ENCODE measurements at places on chromosomes 5 and 9. TPM values are rescaled to one million over a fixed set of nuclear protein-coding genes. Genes with fewer than 3 reads are reported as not detected.
A peak's percentile ranks its signal among the peaks of the same experiment; 100 is the strongest.

RLN1 gene
- total RNA-seq, result not detected

SLC36A1 gene
- 14.0 TPM for total RNA-seq

LCN6 gene
- total RNA-seq, result 16.2 TPM

HTR1A gene
- not detected for total RNA-seq

IL5 gene
- total RNA-seq, result not detected

F2RL1 gene
- total RNA-seq, result not detected

SNCB gene
- total RNA-seq, result not detected

MARCHF11 gene
- not detected for total RNA-seq

SPINK13 gene
- not detected for total RNA-seq

DNA sequence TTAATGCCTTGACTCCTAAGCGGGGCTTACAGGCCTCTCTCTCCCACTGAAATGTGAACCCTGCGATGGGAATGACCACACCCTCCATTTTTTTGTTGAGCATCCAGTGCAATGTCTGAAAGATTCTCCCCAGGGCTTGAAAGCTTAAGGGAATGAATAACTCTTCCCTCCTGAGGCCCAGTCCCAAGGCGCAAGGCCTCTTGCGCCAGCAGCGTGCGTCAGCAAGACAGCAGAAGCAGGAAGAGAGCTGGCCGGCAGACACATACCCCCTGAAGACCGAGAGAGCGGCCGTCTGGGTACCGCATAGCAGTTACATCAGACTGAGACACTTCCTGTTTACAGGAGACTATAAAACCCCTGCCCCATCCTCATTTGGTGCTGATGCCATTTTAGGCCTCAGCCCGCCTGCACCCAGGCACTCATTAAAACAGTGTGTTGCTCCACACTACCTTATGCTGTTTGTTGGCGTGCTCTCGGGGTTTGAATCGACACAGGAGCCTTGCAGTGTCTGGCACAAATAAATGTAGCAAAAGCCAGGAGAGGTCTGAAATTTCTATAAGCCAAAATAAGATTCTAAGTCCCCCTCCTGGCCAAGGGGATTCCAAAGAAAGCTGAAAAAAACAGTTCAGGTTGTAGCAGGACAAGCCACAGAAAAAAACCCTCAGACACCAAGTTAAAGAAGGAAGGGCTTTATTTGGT, 62.3 kb downstream of the GDNF start:
- ATAC-seq, result no peak

- no peak for ATAC-seq
Measured at GRCh38 chr5:96718635-96719077, 56.5 kb downstream of the CAST start.

DNA sequence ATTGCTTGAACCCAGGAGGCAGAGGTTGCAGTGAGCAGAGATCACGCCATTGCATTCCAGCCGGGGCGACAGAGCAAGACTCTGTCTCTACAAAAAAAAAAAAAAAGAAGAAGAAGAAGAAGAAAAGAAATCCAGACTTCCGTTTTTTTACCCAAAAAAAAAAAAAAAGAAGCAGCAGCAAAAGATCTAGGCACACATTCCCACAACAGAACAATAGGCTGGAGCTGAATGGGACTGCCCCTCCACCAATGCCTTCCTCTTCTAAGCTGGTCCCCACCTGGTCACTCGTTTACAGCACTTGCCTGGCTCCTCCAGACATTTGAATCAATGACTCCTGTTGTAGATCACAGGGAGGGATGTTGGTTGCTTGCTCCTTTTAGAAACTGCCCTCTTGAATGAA, 1.6 kb upstream of the LMAN2 start:
- no peak for ATAC-seq

DNA sequence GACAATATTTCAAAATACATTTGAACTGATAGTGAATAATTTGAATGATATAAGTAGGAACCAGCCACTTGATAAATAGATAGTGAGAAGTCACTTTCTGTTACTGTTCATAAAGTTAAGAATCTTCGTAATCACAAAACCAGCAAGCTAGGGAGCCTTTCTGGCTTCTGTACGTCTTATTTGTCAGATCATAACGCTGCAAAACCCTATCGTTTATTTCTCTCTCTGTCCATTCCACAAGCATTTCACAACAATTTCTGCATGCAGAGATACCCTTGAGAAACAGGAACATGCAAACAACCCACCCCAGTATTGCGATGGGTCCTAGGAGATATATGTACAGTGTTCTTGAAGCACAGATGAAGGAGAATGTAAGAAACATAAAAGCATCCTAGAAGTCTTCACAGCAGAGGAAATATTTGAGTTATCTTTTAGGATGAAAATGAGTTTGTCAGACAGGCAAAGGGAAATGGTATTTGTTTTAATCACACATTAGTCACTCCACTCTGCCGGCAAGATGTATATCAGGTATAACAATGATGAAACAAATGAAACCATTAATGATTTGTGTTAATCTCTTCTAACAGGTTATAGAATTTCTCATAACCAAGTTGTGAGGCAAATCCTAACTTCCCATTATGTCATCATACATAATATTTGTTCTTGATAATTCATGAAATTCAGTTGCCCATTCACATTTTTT, 668.7 kb upstream of the FTMT start:
- ATAC-seq, result no peak

DNA sequence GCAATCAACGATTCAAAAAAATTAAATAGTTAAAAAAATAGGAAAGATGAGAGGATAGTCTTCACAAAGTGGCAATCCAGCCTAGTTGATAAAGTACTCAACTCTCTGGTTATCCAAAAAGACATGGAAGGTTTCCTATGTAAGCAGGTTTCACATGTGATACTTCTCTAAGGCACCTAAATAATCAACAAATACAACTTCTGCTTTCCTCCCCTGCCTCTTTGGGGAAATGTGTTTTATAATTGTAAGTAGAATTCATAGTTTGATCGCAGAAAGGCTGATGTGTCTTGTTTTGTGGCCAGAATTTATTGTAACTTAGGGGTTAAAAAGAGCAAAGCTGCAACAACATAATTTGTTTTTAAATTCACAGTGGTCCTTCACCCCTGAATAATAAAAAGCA, 855.5 kb upstream of the DMAC1 start:
- no peak for ATAC-seq

DNA sequence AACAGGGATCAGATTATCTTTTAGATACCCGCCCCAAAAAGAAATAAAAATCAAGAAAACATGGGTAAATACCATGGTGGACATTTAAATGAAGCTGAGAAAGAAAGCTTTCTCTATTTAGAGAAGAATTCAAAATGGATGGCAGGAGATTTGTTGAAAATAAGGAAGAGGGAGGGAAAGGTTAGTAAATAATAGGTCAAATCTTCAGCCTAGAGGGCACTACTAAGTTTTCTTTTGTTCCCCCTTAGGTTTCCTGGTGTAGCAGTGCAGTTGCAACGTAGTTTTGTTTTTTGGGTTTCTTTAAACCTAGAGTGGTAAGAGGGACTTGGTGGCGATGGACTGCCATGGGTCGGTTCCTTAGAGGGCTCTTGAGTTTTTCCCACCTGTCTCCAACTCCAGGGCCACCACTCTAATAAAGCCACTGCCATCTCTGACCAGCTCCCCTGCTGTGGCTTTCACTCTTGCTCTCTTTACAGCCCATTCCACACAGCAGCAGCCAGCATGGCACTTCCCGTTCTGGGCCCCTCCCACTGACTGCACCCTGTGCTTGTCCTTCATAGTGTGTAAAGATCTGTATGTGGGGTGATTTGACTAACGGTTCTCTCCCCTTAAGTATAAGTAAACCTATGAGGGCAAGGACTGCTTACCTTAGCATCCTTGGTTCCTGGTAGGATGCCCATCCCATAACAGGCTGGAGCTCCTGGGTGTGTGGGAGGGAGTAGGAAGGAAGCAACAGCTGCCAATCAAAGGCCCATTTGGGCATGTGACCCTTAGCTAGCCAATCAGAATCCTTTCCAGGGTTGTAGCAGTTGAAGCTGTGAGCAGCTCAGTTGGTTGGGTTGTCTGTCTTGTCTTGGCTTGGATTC, 118.3 kb downstream of the SLC1A3 start:
- ATAC-seq, result peak; percentile 56

DNA sequence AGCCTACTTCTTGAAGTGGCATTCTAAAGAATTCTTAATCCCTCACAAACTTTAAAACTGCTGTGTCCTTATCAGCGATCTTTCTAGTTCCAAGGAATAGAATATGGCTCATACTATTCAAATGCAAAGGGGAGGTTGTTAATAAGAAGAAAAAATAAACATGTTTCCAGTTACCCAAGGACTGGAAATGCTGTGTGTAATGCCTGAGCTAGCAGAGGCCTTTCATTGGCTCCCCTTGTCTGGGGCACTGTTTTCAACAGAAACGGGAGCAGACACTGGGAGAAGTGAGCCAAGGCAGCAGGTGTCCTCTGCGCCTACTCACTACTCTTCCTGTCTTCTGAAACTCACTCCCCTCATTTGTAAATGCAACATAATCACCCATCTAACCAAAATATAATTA, 253.0 kb downstream of the MARCHF11 start:
- ATAC-seq, result no peak

DNA sequence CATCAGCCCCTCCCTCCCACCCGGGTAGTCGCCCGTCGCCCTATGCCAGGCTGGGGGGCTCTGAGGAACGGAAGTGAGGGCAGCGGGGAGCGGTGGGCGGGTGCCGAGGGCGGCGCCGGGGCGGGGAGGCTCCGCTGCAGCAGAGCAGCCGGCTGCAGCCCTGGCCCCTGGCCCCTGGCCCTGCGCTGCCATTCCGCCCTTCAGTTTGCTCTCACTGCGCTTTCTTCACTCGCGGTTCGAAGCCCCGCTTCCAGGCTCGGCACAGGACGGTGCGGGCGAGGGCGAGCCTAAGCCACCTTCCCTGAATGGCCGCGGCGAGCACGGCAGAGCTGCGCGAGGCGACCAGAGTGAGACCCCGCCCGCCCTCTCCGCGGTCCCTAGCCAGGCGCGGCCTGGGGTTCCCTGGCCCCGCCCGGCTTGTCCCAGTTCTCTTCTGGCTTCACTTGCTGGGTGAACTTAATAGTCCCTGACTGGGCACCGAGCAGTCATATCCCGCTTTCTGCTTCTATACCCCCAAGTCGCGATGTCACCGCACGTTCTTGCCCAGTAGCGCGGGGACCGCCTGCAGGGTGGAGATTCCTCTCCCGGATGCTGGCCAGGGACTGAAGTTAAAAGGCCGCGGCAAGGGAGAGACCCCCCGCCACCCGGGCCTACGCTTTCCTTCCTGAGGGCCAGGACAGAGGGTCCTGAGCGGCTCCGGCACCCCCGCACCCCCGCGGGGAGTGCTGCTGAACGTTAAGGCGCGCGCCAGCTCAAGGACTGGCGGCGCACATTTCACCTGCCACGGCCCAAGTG, 623 bp upstream of the TRIM36 start:
- peak; percentile 73 for ATAC-seq

DNA sequence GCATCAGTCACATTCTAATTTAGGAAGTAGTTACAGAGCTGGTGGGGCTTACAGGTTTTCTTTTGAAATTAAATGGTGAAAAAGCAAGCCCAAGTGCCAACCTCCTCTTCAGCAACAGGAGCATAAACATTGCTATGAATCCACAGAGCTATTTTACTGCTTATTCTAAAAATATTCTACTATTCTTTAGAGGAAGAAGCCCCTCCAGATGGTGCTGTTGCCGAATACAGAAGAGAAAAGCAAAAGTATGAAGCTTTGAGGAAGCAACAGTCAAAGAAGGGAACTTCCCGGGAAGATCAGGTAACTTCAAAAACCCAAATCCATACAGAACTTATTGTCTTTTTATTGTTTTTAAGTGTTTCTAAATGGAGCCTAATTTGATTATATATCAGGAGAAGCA, 202.8 kb downstream of the CWC27 start:
- no peak for ATAC-seq

GRCh38 chr9:111037356-111037707, 938 bp downstream of the LPAR1 start:
- no peak for ATAC-seq

DNA sequence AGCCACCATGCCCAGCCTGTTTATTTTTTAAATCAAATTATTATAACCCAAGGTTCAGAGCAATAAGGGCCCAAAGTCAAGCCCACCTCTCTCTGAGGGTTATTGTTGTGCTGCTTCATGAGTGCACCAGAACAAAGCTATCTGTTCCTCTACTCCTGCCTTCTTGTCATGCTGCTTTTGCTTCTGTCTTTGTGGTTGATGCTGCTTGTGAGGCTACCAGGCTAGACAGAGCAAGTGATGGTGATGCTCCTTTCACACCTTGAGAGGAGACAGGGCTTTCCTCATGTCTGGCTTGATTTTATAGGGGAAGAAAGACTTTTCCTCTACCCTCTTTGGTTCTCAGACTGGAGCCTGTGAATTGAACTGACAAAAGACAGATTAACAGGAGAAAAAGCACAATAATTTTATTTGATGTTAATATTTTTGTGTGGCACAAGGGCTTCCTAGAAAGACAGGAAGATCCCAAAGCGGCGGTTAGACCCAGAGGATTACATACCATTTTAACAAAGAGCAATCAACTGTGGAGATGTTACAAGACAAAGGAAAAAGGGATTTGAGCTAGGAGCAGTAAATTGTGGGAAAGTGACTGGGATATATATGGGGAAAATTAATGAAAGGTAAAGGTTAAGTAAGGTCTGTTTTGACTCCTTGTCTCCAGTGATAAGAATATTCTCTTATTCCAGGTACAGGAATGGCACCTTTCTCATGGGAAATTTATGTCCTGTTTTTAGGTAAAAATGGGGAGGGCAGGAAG, 4.4 kb upstream of the CD180 start:
- no peak for ATAC-seq

- no peak for ATAC-seq
Measured at GRCh38 chr5:180259260-180259611, 32.6 kb downstream of the MAPK9 start.

DNA sequence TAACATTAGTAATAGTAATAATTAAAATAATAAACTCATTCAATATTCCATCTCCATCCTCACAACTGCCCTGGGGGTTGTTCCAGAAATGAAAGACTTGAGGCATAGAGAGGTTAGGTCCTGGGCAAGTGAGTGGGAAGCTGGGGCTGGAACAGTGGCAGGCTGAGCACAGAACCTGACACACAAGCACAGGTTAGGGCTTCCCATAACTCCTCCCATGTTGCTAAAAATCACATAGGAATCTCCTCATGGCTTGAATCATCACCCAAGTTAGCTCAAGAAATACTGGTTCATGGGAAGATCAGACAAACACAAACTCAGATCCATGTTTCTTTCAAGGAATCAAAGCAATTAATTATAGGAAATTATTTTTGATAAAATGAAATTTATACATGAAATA, 487.7 kb downstream of the SEMA5A start:
- ATAC-seq, result no peak

DNA sequence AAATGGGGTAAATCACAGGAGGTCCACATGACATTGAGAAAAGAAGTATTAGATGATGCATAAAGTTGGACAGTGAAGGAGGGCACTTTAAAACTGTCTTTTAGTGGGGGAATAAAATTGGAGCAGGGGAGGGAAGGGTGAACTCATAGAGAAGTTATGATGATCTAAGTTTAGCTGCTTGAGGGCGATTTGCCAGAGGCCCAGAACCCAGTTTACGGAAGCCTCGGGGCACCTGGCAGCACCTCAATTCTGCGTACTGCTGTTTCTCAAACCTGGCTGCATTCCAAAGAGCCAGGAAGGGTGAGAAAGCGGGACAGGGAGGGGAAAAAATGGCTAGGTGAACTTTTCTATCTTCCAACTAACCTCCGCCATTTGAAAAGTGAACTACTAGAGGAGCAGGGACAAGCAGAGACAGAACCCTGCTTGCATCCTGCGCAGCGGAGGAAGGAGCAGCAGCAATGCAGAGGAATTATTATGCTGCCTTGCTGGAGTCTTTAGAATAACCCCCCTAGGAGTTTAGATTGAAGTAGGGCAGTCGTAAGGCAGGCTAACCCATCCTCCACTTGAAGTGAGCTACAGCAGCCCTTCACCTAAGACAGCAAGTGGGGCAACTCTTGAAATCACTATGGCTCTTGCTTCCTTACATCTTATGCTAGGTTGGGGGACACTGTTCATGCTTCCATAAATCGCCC, 316.8 kb downstream of the BRINP1 start:
- peak; percentile 2 for ATAC-seq
